ENCODE measurements at places on chromosomes 4 and X.

DNA sequence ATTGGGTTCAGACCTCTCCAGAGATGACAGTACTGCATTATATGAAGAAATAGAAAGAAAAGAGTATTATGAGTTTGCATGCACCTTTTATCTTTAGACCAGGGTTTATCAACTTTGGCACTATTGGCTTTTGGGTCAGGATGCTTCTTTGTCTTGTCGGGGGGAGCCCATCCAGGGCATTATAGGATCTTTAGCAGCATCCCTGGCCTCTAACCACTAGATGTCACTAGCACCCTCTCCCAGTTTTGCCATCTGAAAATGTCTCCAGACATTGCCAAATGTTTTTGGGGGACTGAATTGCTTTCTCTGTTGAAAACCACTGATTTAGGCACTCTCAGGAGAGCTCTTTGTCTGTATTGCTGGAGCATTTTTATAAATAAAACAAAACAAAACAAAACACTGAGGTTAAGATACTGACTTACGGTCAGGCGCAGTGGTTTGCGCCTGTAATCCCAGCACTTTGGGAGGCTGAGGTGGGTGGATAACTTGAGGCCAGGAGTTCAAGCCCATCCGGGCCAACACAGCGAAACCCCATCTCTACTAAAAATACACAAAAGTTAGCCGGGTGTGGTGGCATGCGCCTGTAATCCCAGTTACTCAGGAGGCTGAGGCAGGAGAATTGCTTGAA lies 23.6 kb downstream of the CA5B start:
- DNase-seq = peak; percentile 49

DNA sequence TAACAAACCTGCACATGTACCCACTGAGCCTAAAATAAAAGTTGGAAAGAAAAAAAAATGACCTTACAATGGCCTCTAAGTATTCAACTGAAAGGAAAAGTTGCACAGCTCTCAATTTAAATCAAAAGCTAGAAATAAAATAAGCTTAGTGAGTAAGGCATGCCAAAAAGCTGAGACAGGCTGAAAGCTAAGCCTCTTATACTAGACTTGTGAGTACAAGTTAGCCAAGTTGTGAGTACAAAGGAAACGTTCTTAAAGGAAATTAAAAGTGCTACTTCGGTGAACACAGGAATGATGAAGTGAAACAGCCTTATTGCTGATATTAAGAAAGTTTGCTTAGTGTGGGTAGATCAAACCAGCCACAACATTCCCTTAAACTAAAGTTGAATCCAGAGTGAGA lies 707.9 kb upstream of the PITX2 start:
- no peak for DNase-seq

GRCh38 chr4:94581766-94582165 lies 130.0 kb downstream of the PDLIM5 start:
- no peak for DNase-seq

GRCh38 chrX:9466124-9466495 lies 1.3 kb downstream of the TBL1X start:
- peak; percentile 13 for DNase-seq

- no peak for DNase-seq
Observed at GRCh38 chr4:67459164-67459563, 86.1 kb downstream of the CENPC start.

GRCh38 chr4:98908703-98909262 lies 20.1 kb downstream of the EIF4E start:
- no peak for DNase-seq

DNA sequence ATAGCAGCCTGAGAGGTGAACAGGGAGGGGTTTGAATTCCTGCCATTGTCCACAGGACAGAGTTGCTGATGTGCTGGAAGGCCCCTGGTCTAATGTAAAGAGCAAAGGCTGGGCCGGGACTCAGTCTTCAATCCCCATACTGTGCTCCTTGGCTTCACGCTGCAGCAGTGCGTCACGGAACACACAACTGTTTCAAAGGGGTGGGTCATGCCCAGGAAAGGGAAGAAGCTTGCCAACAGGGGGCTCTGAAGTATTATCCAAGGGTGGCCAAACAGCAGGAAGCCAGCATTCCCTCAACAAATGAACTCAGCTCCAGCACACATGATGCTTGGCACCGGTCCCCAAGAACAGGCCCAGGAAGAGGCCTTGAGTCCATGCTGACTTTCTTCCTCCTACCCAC lies 122.5 kb downstream of the NFKB1 start:
- DNase-seq = no peak

GRCh38 chr4:7466904-7467303 lies 32.2 kb upstream of the PSAPL1 start:
- DNase-seq = no peak

- DNase-seq = no peak
Observed at GRCh38 chrX:68988865-68989264, 160.0 kb downstream of the EFNB1 start.

DNA sequence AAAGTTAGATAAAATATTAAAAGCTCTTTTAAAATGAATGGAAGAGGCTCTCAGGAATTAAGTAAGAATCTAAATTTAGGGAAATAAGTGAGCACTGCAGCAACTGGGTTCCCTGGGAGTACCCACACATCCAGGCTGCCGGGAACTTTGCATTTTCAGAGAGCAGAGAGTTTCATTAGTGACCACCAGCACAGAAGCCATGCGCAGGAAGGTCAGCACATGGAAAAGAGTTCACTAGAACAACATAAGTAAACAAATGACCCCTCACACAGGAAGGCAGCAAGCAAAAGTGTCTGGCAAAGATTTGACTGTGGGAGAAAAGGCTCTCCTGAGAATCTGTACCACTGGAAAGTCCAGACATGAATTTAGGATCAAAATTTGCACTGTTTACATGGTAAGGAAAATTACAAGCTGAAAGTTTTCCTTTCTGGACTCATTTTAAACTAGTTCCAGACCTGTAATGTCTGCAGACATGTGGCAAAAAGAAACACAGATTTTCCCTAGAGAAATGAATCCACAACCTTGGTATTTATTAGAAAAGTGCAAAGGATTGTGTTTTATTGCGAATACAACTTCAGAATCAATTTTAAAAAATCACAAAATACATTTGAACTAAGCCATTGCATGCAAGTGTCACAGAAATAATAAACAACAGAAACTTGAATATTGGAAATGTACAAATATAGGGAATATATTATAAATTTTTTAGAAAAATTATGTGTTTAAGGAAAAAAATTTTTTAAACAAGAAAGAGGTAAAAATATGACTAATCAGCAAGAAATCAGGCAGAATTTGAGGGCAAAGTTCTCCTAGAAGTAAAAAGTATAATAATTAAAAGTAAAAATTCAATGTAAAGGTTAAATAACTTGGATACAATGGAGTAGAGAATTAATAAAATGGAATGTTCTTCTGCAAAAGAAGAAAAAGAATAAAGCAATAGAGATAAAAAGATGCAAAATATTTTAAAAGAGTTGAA lies 18.4 kb upstream of the MYOZ2 start:
- no peak for DNase-seq

GRCh38 chr4:96526625-96527024 lies 686.7 kb downstream of the PDHA2 start:
- no peak for DNase-seq

DNA sequence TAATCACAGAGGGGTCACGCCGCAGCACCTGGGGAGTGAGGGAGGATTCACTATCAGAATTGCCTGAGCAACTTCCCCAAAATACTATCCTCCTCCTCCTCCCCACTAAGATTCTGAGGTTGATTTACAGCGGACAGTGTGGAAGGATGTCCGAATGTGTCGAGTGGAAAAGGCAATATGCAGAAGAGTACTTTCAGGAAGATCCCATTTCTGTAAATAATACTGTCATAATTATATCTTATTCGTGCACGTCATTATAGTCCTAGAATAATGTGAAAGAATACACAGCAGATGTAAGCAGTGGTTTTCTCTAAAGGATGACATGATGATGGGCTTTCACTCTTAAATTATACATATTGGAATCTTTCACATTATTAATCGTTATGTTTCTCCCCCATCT lies 149.8 kb upstream of the NOCT start:
- no peak for DNase-seq

DNA sequence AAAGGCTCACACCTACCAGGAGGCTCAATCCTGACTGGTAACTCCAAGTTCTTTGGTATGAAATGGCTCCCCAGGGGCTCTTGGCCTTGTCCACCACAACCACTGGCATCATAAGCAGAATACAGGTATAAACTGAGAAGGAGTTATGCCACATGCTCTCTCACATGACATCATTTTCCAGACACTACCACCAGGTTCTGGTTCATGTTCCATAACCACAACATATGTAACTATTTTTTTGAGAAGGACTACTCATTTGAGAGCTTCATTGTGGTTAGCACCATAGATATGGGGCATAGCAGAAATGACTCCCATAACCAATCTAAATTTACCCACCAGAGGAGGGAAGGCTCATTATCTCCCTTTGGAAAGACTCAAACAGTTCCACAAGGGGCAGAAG lies 19.6 kb downstream of the PRDM5 start:
- DNase-seq = no peak

DNA sequence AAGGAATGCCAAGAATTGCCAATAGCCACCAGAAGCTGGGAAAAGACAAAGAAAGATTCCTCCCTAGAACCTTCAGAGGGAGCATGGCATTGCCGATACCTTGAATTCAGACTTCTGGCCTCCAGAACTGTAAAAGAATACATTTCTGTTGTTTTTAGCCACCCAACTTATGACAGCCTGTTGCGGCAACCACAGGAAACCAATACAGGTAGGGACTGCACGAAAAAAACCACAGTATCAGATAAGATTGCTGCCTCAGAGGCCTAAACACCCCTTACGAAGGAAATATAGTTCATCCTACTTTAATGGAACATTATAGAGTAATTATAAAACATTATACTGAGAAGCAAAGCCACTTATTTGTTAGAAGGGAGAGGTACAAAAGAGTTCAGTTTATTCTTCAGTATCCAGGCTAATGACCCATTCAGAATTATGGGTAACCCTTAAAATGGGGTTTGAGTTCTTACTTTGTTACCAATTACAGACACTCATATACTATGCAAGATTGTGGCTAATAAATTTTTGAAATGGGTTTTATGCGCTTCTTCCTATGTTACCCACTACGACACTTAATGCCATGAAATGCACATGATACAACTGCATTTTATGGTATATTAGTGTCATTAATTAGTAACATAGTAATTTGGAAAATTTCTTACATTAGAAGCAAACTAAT lies 37.4 kb upstream of the SMIM10L2A start:
- DNase-seq = no peak

DNA sequence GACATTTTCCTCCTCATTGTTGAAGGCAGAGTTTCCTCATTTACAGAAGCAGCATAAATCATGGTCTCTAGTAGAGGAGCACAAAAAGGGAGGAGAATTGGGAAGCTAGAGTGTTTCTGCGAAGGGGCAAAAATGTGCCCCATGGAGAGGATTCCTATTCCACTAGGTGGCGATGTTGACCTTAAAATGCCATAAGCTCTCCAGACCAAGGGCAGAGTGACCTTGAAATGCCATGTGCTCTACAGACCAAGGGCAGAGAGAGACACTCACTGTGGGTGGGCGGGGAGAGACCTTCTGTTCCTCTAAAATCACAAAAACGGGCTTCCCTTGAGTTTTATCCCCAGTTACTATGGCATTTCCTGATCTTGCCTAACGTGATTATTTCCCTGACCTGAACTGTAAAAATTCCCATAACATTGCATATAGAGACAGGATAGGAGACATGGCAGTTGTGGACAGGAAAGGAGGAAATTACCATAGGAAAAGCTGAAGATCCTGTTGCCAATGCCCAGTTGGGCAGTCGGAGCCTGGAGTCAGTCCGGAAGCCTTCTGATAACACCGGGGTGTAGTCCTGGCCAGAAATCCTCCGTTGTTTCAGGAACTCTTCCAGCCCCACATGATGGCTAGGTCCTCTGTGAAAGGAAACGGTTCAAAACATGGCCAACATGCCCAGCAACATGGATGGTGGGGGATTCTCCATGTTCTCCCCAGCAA lies 567.7 kb downstream of the MAGEB5 start:
- peak; percentile 0 for DNase-seq

DNA sequence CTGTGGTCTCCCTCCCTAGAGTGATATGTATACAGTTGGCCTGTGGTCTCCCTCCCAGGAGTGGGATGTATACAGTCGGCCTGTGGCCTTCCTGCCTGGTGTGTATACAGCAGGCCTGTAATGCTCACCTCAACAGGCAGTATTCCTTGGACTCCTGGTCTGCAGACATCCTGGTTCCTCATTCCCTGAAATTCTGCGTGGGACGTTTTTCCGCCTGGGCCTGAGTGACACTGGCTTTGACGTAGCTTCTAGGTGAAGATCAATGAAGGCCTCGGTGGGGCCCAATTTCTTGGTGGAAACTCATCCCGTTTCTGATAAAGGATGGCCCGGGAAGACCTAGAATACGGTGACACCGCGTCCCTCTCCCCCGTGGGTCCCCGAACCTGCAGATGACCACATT lies 98.7 kb upstream of the PPP2R3B start:
- no peak for DNase-seq

- no peak for DNase-seq
Observed at GRCh38 chr4:151753056-151753455, 7.8 kb downstream of the GATB start.

DNA sequence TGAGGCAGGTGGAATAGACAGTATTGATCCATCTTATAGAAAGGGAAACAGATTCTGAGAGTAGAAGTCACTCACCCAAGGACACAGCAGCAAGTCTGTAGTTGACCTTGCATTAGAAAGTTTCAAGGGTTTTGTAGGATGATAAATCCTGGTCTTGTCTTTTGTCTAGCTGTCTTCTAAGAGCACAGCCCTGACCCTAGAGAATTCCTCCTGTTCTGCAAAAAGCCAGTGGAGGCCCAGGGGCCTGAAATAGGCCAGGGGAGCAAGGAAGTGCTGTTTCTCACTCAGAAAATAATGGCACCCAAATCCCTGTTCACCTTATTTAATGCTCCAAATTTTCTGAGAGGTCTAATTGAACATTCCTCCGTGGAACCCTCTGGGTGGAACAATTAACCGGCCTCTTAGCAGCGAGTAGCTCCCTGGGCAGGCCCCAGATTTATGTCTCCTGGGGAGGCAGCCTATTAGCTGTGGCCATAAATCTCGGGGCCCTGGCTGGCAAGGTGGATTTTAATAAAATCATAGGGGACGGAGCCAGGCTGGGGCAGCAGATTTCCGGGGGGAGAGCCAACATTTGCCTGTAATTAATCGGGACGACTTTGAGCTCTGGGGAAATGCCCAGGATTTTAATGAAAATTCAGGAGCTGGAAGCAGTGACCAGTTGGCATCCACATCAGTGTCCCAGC lies 49.2 kb upstream of the MSX1 start:
- DNase-seq = no peak

DNA sequence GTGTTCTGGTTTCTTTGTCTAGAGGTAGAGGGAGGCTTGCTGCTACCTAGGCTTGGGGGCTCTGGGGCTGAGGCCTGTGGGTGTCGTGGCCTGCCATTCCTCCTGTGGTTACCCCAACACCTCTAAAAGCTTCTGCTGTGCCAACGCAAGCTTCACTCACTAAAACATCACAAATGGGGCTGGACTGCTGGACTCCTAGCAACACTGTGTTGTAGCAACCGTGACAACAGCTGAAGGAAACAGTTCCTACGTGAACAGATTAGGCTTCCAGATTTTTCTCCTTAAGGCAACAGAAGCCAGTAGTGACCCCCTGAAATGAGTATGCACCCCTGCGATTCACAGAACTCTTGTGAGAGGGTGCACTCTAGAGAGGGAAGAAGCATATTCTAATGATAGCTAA lies 138.3 kb upstream of the TEX13D start:
- DNase-seq = no peak

GRCh38 chr4:165457793-165458192 lies 79.0 kb downstream of the CPE start:
- peak; percentile 49 for DNase-seq

- peak; percentile 63 for DNase-seq
Observed at GRCh38 chr4:100641336-100641735, 123.5 kb upstream of the EMCN start.

Measured in G401 (cell line).